Right cardiac atrium (tissue), 5 donors: ENCODE measurements at places on chromosomes 16 and 17. TPM values are rescaled to one million over a fixed set of nuclear protein-coding genes. Genes with fewer than 3 reads are reported as not detected.

Gene KRTAP4-5
- total RNA-seq, result not detected

Gene MYADML2
- 0.51 TPM for total RNA-seq

Gene NPIPA8
- 0.15 TPM for total RNA-seq

Gene PRSS21
- not detected for total RNA-seq

Gene DDX19B
- 15.8 TPM for total RNA-seq

Gene ABCA8
- 93.2 TPM for total RNA-seq

Gene MRM1
- total RNA-seq, result 4.5 TPM

Gene OR1A2
- total RNA-seq, result not detected

Gene PLA2G10
- total RNA-seq, result not detected

Gene CACNG4
- not detected for total RNA-seq

Gene TNRC6C
- total RNA-seq, result 23.1 TPM

Gene UNC45B
- 189 TPM for total RNA-seq

Gene AXIN2
- total RNA-seq, result 31.1 TPM

Gene ASGR2
- total RNA-seq, result not detected

Gene CCL17
- not detected for total RNA-seq

Gene CSHL1
- total RNA-seq, result not detected

Gene TMEM220
- total RNA-seq, result 9.8 TPM

Gene CACNG1
- not detected for total RNA-seq

Gene SHISA9
- 1.8 TPM for total RNA-seq

Gene METTL26
- total RNA-seq, result 55.4 TPM

Gene GAS2L2
- not detected for total RNA-seq

Gene CCL7
- not detected for total RNA-seq

Gene CLEC19A
- total RNA-seq, result not detected

Gene KRTAP3-1
- not detected for total RNA-seq

Gene TERB1
- total RNA-seq, result not detected

Gene DOC2A
- total RNA-seq, result 0.41 TPM
